CD4-positive, alpha-beta T cell treated with Interleukin-6 at 100 ng/mL for 8 hours (primary cell): ENCODE measurements at places on chromosomes 2 and 18.

DNA sequence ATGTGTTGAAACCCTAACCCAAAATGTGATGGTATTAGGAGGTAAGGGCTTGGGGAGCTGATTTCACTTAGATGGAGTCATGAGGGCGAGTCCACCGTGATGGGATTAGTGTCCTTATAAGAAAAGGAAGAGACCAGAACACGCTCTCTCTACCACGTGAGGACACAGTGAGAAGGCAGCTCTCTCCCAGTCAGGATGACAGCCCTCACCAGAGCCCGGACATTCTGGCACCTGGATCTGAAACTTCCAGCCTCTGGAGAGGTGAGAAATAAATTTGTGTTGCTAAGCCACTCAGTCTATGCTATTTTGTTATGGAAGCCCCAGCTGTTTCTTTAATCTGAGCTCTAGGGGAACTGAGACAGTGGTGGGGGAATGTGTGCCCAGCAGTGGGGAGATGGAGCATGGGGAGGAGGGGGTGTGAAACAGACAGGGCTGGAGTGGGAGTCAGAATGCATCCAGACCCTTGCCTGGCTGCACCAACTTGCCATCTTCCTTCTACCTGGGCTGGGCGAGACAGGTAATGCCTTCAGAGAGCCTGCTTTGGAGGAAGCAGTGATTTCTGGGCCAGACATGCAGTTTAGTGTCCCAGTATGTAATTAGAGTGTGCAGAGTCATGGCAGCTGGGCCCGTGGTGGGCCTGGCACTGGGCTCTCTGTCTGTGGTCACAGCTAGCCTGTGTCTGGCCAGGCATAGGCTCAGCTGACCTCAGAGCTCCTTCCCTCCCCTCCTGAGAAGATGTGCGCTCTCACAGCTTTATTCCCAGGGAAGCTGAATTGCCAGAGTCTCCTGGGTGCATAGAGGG is 38.1 kb downstream of the RHOB start:
- DNase-seq = no peak

- DNase-seq = no peak
These were observed 11.1 kb downstream of the ACVR2A start for GRCh38 chr2:147855977-147856376.

GRCh38 chr2:223969856-223970255 is 12.6 kb downstream of the MRPL44 start:
- no peak for DNase-seq

DNA sequence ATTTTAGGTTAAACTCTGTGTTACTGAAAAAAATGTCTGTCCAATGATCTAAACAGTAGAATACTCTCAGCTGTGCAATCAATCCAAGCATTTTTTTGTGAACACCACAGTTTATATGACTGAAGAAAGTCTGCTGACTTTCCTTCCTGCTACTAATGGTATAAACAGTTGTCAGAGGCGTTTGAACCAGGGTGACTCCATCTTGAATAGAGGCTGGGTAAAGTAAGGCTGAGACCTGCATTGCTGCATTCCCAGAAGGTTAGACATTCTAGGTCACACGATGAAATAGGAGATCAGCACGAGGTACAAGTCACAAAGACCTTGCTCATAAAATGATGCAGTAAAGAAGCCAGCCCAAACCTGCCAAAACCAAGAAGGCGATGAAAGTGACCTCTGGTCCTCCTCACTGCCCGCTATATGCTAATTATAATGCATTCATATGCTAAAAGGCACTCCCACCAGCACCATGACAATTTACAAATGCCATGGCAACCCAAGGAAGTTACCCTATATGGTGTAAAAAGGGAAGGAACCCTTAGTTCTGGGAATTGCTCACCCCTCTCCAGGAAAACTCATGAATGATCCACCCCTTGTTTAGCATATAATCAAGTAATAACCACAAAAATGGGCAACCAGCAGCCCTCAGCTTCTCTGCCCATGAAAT is 31.3 kb downstream of the POU3F3 start:
- DNase-seq = no peak

DNA sequence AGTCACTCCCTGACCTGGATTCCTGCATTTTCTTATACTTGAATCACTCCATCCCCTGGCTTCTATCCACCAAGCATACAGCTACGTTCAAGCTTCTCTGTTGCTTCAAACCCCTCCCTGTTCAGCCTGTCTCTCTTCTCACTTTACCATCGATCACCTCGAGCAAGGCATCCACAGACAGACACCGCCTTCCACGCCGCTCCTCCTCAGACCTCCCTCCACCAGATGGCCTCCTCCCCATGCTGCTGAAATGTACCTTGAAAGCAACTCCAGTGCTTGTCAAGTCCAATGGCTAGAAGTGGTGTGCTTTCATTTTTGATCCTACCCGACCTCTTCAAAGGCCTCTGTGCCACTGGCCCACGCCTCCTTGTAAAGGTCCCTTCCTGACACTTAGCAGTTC is 131.3 kb upstream of the ACAA2 start:
- DNase-seq = no peak
